Occipital lobe (tissue), 3 donors: ENCODE measurements at places on chromosomes 3 and 15.

DNA sequence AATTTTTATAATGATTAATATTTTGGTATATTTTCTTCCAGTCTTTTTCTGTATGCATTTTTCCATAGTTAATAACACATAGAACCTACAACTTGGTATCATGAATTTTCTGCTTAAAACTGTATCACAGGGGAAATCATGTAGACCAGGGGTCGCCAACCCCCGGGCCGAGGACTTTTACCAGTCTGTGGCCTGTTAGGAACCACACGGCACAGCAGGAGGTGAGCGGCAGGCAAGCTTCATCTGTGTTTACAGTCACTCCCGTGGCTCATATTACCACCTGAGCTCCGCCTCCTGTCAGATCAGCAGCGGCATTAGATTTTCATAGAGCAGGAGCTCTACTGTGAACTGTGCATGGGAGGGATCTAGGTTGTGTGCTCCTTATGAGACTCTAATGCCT, 54.7 kb downstream of the RPL22L1 start:
- no peak for DNase-seq

GRCh38 chr3:34109021-34109420, 310.6 kb downstream of the PDCD6IP start:
- no peak for DNase-seq

GRCh38 chr3:194084284-194084683, 51.7 kb upstream of the HES1 start:
- DNase-seq: no peak

- DNase-seq: no peak
Observed at GRCh38 chr3:171018156-171018935, 8.2 kb downstream of the SLC2A2 start.

DNA sequence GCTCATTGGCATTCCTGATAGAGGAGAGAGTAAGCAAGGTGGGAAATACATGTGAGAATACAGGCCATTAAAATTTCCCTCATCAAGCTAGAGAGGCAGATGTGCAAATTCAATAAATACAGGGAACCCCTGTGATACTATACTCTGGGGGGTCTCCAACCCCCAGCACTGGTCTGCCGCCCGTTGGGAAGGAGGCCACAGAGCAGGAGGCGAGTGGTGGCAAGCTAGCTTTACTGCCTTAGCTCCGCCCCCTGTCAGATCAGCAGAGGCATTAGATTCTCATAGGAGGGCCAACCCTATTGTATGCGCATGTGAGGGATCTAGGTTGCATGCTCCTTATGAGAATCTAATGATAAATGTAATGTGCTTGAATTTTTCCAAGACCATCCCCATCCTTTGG, 97.1 kb upstream of the PLSCR5 start:
- DNase-seq: no peak

DNA sequence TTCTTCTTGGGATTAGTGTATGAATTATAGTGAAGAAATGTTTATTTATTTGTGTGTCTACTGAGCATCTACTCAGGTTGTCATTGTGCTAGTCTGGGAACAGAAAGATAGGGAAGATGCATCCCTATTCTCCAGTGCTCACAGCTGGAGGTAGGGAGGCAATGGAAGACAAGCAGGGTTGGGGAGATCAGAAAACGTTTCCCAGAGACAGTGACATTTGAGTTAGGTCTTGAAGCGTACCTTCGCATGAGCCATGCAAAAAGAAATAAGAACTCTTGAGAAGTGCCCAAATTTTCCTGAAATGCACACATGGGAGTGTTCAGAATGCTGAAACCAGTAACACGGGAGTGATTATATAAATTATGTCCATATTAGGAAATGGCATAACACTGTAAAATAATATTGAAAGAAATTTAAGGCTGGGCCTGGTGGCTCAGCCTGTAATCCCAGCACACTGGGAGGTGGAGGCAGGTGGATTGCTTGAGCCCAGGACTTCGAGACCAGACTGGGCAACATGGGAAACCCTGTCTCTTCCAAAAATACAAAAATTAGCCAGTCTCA, 5.3 kb upstream of the CEMIP start:
- DNase-seq: no peak

- DNase-seq: peak; percentile 23
Observed at GRCh38 chr3:5205165-5205941, 17.8 kb downstream of the EDEM1 start.

GRCh38 chr3:176172492-176172891, 1024.8 kb downstream of the TBL1XR1 start:
- no peak for DNase-seq

DNA sequence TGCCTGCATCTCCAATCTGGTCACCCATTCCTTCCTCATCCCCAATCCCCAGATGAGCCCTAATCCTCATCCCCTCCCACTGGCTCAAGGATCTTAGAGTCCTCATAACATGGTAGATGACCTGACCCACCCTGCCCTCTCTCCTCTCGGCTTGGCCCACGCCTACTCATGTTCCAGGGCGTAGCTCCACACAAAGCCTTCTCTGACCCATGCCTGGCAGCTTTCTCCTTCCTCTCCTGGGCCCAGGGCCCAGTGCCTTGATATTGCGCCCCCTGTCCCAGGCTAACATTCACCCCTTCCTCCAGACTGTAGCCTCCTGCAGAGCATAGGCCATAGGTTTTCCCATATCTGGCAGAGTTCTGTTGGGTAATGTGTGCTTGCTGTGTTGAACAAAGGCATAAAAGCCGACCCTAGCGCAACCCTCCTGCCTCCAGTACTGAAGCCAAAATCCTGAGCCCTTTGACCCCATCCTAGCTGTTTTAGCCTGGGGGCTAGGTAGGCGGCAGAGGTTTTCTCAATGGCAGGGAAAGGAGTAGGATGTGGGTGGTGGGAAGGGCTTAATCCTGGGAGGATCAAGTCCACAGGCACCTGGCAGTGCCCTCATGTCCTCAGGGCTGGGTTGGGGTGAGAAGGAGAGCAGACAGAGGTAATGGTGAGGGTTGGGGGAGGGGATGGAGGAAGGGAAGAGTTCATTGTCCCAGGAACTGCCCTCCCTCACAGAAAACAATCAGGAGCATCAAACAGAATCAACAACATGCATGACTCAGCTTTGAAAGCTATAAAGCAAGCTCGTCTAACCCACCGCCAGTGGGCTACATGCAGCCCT, 35.5 kb downstream of the MESD start:
- no peak for DNase-seq

- DNase-seq: no peak
Observed at GRCh38 chr3:4065085-4065484, 238.1 kb upstream of the SETMAR start.

- DNase-seq: no peak
Observed at GRCh38 chr15:28110481-28110881, 11.4 kb upstream of the OCA2 start.

DNA sequence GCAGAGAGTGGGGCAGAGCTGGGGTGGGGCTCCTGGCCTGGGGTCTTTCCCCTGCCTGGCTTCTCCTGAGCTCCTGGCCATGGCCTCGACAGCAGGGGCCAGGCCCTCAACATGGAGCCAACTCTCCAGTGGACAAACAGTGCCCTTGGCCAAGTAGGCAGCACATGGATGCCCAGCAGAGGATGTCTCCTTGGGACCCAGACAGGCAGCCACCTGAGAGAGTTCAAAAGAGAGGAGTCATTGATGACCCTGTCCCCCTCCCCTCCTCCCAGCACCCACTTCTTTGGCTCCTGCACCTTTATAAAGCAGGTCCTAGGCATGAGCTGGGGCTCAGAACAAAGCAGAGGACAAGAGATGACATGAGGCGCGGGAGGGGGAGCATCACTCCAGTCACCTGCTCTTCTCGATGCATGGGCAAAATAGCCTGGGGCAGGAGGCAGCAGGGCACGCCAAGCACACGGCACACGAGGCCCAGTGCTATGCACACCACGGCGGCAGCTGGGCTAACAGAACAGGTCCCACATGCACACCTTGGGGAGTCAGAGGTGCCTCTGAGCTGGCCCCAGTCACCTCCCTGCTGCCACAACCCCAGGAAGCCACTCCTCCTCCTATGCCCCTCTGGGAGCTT, 27.4 kb downstream of the SHISA5 start:
- DNase-seq: no peak
